ENCODE measurements at places on chromosomes 2 and 18.

- no peak for DNase-seq
Measured at GRCh38 chr2:100043891-100044255, 98.5 kb downstream of the AFF3 start.

DNA sequence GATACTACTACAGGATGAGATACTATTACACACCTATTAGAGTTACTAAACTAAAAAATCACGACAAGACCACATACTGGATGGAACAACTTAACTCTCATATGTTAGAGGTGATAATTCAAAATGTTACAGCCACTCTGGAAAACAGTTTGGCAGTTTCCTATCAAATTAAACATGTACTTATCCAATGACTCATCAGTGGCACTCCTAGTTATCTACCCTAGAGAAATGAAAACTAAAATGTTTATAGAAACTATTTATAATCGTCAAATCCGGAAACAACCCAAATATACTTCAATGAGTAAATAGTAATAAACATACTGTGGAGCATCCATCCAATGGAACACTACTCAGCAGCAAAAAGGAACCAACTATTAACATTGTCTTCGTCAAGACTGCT is 137.0 kb upstream of the RBBP8 start:
- DNase-seq, result no peak

- DNase-seq, result no peak
Measured at GRCh38 chr2:85537600-85538506, 1.1 kb upstream of the MAT2A start.

GRCh38 chr2:195456771-195457170 is 200.3 kb upstream of the SLC39A10 start:
- no peak for DNase-seq

DNA sequence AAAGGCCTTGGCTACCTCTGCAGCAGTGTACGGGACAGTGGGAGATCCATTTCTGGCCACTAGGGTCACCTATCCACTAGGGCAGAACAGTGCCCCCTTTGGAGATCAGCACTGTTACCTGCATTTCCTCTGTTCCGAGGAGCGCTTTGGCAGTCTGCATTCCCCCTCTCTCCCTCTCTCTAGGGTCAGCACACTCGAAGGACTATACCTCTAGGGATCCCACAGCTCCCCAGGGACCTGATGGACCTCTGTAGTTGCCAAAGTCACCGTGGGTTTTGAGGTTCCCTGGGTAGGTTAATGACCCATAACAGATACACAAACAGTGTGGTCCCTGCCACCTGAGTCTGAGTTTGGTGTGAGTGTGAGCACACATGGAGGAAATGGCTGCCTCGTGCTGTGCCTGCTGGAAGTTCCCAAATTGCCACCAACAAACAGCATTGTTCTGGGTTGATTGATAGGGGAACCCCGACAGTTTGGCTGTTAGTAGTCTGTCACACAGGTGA is 99.8 kb upstream of the VWC2L start:
- DNase-seq, result no peak

DNA sequence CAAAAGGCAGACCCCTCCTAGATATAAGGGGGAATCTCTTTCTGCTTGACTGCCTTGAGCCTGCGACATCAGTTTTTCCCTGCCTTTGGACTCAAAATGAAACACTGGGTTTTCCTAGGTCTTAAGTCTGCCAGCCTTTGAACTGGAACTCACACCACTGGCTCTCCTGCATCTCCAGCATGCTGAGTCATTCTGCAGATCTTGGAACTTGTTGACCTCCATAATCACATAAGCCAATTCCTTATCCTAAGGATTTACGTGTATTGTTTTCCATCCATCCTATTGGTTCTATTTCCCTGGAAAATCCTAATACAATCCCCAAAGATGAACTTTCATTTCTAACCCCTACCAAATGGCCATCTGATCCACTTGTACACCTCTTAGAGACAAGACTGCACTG is 88.0 kb downstream of the AFF3 start:
- no peak for DNase-seq

- DNase-seq, result no peak
Measured at GRCh38 chr2:30492619-30493018, 45.6 kb downstream of the LCLAT1 start.

GRCh38 chr18:23377669-23378301 is 75.3 kb upstream of the RIOK3 start:
- DNase-seq, result no peak

- DNase-seq, result no peak
Measured at GRCh38 chr2:63463142-63463541, 125.1 kb downstream of the WDPCP start.

DNA sequence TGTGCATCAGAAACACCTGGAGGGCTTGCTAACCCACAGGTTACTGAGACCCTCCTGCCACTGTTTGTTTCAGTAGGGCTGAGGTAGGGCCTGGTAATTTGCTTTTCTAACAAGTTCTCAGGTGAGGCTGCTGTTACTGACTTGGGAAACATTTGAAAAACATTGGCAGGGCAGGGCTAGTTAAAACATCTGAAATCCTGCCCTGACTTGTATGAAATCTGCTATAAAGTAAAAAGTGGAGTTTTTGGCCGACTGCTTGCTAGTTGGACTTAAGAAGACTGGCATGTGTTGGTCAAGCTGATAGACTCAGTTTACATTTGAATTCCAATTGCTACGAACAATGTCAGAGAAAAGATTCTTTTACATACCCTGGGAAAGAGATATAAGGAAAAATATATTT is 111.6 kb upstream of the DLX2 start:
- no peak for DNase-seq

DNA sequence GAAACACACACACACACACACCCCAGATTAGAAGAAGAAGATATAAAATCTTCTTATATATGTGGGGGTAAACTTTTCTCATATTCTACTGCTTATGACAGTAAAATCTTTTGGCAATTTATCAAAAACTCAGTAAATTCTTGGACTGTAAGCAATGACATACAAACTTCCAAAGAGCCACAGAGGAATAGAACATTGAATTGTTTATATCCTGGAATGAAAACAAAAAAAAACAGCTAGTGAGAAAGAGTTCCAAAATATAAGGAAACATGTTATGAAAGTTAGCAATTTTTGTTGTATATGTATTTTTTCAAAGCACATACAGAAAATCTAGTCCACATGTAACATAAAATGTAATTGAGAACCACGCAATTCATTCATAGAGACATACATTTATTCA is 764.9 kb downstream of the DSC3 start:
- DNase-seq, result no peak

DNA sequence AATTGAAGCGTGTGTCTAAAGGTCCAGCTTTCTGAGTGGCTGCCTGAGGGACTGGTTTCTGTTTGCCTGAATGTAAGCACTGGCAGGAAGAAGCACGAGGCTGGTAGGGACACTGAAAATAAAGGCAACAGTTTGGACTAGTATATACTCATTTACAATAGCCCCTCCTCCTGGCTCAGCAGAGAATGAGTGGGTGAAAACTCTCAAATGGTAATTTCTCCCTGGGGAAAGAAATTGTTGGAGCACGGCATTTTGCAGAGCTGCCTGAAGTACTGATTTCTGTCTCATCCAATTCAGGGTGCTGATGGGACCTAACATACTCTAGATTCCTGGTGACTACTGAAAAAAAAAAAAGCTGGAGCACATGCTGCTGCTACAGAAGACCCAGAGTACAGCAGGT is 17.3 kb upstream of the SPP2 start:
- DNase-seq, result no peak

DNA sequence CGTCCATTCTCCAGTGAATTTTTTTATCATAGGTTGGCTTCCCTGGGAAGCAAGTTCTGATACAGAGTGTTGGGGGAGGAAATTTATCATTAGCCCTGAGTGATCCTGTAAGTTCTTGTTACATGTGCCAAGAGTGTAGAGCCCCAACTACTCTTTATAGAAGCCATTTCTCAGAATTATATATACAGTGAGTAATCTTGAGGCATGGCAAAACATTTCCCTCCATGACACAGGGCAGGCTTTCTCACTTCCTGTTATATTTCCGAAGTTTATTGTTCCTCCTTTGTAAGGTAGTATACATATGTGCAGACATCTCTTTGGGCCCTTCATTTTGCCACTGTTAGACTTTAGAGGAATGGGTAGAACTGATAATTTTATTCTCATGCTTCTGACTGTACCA is 484.7 kb upstream of the NRXN1 start:
- no peak for DNase-seq

DNA sequence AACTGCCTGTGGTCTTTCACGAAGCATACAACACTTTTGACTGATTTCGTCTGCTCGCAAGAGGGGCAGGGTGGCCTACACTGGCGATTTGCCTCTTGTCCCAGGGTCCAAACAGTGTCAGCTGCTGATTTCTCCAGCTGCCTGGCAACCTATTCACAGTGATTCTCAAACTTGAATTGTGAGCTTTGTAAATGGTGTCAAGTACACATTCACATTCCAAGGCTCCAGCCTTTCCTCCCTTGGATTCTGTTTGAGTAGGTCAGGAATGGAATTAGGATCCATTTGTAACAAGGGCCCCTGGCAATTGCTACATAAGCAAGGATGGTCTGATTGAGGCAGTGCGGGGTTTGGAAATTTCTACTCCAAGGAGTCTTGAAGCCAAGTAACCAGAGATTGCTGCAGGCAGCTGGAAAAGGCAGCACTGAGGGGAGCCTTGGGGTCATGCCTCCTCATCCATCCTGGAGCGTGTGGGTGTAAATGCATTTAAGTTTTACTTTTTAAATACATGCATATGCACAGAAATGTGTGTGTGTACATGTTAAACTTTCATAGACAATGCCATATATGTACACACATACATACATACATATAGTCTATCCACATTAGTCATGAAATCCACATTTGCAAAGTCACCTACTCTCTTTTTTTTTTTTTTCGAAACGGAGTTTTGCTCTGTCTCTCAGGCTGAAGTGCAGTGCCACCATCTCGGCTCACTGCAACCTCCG is 86.8 kb upstream of the UXS1 start:
- no peak for DNase-seq

- no peak for DNase-seq
Measured at GRCh38 chr2:74525717-74526648, at the start of gene DQX1. DQX1 (minus strand) TSS chr2:74526231; CDS start chr2:74525729, 502 bp downstream.

- no peak for DNase-seq
Measured at GRCh38 chr2:201707753-201708152, 9.3 kb upstream of the MPP4 start.

DNA sequence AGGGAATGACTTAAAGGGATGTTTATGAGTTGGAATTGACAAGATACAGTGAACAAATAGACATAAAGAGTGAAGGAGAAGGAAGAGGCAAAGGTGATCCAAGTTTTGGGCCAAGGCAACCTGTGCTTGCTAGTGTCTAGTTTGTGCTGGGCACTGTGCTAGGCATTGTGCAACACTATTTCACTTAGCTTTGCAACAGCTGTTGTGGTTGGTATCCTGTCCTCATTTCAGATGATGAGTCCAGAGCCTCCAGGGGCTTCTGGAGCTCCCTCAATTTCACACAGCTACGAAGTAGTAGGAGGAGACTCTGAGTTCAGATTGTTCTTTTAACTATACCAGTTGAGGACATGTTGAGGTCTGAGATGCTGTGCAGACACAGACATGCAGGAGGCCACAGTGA is 18.1 kb upstream of the LOXHD1 start:
- DNase-seq, result no peak

DNA sequence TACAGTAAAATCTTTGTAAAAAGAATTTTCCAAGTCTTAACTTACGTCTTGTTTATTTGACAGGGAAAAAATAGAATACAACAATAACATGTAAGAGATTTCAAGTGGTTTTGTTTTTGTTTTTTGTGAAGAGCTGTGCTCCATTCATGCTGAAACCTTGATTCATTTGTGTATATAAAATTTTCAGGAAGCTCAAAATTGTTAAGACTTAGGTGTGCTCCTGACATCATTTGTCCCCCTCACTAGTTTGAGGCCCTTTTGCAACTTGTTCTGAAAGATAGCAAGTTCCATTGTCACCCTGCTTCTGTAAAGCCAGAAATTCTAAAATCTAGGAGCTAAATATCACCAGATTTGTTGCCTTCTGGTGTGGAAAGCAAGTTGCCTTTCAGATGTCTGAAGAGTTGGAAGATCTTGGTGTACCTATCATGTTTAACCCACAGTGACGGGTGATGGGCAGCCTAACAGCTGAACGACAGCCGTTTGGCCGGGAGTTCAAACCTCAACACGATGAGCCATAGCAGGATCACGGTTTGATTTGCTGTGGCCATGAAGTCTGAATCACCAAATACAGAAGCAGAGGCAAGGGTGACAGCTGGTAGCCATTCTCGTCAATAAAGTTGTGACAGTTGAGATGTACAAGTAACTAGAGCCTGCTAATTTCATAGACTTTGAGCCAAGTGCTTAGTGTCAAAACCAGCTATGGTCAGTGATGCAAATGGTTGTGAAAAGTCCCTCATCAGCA is 205.5 kb upstream of the SP5 start:
- DNase-seq, result no peak

DNA sequence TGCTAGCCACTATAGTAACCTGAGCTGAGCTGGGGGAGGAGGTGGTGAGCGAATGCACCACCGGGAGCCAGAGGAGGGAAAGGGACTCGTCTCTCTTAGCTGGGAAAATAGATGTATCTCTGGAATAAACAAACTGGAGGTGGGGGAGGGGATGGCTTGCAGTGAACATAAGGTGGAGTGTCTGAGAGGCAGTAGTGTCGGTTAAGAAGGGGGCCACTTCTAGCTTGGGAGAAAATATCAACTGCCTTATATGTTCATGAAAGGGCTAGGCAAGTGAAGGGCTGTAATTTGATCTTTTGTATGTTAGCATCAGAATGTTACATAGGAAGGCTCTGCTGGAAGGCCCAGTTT is 2.2 kb downstream of the SETBP1 start:
- no peak for DNase-seq

DNA sequence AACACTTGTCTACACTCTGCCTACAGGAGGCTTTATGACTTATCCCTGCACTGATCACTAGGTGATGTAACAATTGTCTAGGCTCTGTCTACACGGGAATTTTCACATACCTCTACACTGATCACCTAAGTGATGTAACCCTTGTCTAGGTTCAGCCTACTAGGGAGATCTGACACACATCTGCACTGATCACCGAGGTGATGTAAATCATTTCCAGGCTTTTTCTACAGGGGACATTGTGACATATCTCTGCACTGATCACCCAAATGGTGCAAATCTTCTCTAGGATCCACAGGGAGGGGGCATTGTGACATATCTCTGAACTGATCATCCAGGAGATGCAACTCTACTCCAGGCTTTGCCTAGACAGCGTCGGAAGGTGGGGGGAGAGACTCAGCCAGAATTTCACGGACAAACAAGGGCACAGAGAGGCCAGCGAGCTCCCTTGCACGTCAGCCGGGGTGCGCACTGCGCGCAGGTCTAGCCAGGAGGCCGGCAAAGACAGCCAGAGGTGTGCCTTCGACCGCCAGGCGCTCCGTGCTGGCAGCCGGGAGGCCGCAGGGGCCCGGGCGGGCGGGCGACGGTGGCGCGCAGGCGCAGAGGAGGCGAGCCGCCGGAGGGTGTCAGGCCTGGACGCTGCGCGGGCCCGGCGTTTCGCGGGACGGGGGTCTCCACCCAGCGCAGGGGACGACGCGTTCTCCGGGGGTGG is 46.9 kb upstream of the USP14 start:
- peak; percentile 57 for DNase-seq

DNA sequence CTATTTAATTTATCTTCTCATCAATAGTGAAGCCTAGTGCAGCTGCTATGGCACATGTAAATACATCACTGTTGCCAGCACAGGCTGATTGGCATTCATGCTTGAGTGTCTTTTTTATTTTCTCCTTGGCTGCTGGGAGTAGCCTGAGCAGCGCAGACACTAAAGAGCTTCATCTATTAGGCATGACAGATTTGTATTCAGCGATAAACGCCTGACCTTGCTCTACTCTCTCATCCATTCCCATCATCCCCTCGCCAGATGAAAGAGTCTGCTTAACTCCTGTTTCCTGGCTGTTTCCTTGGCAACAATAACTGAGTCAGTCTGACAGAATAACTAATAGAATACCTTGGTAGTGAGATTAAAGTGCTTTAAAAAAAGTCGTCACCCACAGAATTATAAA is 753.6 kb downstream of the DCC start:
- DNase-seq, result no peak
